ENCODE measurements at places on chromosomes 16 and 17.
A peak's percentile ranks its signal among the peaks of the same experiment; 100 is the strongest.

DNA sequence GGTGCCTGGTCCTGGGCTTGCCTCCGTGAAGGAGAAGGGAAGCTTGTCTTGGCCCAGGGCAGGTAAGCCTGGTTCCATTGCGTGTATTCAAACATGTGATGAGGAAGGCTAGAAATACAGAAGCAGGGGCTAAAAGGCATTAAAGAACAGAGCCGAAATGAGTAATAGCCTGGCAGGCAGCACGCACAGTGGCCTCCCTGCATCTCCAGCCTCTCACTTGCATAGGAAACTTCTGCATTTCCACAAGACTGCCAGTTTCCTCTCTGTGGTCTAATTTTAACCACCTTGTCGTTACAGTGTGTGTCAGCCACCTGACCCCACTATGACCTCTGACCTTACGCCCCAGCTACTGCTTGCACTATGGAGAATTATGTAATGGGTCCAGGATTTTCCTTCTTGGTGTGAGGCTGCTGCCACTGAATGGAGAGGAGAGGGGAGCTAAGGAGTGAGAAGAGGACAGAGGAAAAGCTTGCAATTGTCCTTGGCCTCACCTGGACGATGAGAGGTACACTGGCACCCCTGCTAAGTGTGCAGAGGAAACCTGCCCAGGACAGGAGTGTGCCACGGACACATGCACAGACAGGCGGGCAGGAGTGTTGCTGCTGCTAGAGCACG is 32.8 kb downstream of the HIC1 start:
- no peak for DNase-seq

- peak; percentile 46 for DNase-seq
Observed at GRCh38 chr17:6381526-6382465, 53.1 kb downstream of the AIPL1 start.

- DNase-seq = no peak
Observed at GRCh38 chr17:74962622-74963394, 9.8 kb downstream of the HID1 start.

- DNase-seq = no peak
Observed at GRCh38 chr17:65495122-65496055, 66.1 kb downstream of the AXIN2 start.

GRCh38 chr16:55359946-55360345 is 35.9 kb downstream of the IRX6 start:
- DNase-seq = no peak

- no peak for DNase-seq
Observed at GRCh38 chr17:2374549-2375285, 26.1 kb downstream of the MNT start.

- no peak for DNase-seq
Observed at GRCh38 chr16:9761870-9762269, 420.4 kb downstream of the GRIN2A start.
